ENCODE measurements at places on chromosomes 5 and 9.

DNA sequence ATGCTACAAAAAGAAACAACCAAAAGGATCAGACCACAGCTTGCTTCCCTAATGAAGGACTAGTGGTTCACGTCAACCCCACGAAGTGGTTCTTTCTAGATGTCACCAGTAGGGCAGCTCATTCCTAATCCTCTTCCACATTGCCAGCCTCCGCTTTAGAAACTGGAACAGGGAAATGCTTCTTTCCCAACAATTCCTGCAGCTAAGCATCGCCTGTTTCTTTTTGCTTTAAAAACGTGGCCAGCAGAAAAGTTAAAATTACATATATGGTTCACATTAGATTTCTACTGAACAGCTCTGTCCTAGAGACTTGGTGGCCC, 100.2 kb downstream of the MTX3 start:
- DNase-seq = no peak

- DNase-seq = peak; percentile 39
These were observed 62.0 kb downstream of the ANKH start for GRCh38 chr5:14809369-14810155.

GRCh38 chr9:105206821-105207699, 37.4 kb upstream of the SLC44A1 start:
- DNase-seq = no peak

- no peak for DNase-seq
These were observed 79.8 kb downstream of the RICTOR start for GRCh38 chr5:38994324-38994927.

DNA sequence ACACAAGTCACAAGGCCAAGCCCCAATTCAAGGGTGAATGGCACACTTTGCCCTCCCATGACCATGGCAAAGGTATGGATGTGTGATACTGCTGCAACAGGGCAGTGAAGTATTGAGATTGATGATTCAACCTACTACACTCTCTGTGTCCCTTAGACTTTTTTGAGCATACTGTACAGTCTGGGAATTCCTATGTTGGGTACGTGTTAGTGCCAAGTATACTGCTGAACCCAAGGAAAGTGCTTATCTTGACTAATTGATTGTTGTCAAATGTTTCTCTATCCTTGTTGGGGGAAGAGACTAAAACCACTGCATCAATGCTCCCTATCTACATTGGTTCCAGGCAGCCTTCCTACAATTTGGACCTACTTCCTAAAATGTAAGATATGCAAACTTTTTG, 93.7 kb downstream of the NDFIP1 start:
- DNase-seq = no peak

DNA sequence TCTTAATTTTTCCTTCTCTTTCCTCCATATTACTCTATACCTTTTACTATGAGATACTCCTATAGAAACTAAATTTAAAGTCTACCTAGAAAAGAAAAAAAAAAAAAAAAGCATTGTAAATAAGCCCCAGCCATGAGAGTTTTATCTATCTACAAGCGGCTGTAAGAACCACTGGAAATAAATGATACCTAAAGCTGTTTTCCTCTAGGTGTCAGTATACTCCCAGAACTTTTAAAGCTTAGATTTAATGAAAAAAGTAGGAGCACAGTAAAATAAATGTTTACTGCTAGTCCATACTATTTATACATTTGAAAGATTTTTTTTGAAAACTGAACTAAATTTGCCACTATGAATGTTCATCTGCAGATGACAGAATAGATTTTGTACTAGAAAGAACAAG, 26.2 kb downstream of the TYRP1 start:
- no peak for DNase-seq

DNA sequence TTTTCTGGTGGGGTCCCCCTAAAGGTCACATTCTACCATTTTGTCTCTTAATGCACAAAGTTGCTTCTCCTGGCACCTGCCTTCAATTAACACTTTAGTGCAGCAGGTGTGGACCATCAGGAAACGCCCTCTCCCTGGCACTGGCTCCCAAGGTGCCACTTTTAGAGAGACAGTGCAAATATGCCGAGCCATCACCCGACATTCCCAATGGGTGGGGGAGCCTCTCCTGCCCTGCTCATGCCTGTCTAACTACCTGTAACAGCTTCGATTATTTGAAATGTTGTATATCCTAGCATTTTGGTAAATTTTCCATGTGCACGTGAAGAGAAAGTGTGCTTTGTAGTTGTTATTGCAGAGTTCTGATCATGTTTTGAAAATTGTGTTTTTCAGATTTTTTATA, 13.2 kb upstream of the LRRC14B start:
- DNase-seq = no peak

- DNase-seq = no peak
These were observed 134.6 kb downstream of the TTLL11 start for GRCh38 chr9:121958530-121958929.

GRCh38 chr9:12730927-12731326, 37.7 kb downstream of the TYRP1 start:
- DNase-seq = no peak

DNA sequence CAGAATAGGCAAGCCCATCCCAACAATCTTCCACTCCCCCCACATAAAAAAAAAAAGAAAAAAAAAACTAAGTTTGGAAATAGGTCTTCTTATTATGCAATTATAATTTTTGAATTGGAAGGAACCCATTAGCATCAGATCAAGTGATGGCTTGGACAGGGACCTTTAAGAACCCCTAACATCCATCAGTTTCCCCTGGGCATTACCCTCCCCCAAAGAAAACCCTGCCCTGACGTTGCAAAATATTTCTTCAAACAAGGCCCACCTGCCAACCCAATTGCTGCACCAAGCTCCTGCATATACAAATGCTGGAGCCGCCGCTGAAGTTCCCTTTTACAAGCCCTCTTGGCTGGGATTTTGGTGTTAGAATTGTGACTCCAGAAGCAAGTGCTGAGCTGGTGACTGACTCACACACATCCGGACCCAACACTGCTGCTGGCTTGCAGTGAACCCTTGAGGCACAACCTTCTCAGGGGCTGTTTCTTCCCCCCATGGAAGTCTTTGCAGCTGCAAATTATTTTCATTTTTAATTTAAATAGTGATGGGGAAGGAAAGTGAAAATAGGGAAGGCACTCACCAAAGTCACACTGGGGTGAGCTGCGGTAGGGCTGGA, 56.1 kb upstream of the AFAP1L1 start:
- DNase-seq = no peak

DNA sequence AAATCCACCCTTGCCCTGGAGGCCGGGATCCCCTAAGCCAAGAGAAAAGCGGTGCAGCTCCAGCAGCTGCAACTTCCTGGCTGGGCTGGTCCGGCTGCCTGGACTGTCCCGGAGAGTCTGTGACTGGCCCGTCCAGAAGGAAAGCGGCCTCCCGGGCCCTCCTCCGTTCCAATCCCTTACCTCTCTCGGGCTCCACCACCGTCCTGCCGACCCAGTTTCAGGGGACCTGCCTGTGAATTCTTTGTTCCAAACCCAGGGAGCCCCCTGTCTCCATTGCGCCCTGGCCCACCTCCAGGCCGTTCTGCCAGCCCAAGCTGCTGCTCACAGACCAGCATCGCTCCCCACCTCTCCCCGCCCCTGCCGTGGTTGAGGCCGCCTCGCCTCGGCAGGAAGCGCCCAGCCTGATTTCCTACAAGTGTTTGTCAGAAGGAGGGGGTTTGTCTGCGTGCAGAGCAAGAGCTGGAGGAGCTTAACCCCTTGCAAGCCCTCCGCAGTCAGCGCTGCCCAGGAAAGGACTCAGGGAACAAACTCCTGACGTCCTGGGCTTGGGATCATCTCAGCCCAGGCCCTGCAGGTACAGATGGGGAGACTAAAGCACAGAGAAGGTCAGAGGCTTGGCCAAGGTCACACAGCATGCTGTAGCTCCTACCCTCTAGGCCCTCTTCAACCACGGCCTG, at the start of gene AKNA:
Gene AKNA, minus strand, starts transcription at position 303 of the 677 bp plus-strand sequence. CDS start 6,649 bp downstream, outside the sequence.
- DNase-seq = peak; percentile 58

DNA sequence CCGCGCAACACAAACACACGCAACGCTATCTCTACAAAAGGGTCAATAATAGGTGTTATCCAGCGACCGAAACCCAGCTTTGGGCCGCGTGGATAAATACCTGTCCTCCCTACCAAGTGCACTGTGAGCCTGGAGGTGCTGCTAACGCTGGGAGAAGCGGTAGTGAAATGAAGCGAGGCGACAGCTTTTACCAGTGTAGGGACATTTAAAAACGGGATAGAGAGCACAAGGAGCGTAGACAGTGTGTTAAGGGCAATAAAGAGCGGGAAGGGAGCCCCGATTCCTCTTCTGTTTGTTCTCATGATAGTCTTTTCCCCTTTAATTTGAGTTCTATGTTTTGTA, 421 bp upstream of the DEPDC1B start:
- no peak for DNase-seq

- no peak for DNase-seq
These were observed 41.8 kb downstream of the CAMSAP1 start for GRCh38 chr9:135865531-135865930.

DNA sequence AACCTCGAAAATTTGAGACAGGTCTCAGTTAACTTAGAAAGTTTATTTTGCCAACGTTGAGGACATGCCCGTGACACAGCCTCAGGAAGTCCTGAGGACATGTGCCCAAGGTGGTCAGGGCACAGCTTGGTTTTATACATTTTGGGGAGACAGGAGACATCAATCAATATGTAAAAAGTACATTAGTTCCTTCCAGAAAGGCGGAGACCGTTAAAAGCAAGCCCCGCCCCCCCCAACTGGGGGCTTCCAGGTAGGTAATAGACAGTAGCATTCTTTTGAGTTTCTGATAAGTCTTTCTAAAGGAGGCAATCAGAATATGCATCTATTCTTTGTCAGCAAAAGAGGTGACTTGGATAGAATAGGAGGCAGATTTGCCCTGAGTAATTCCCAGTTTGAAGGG, 599 bp upstream of the MOCS2 start:
- no peak for DNase-seq

DNA sequence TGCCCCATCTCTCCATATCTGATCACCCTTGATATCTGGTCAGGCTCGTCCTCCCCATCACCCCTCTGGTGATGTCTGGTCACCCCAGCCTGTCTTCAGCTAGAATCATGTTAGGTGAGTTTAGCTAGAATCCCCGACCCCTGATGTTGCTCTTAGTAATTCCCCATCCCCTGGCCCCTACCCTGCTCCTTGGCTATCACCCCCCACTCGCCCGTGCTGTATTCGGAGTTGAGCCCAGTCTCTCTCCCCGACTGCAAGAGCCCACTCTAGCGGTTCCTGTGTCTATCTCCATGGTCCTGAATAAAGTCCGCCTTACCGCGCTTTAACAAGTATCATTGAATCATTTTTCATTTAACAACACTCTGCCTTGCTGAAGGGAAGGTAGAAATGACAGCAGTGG, 33.7 kb downstream of the ADAMTS2 start:
- DNase-seq = no peak

DNA sequence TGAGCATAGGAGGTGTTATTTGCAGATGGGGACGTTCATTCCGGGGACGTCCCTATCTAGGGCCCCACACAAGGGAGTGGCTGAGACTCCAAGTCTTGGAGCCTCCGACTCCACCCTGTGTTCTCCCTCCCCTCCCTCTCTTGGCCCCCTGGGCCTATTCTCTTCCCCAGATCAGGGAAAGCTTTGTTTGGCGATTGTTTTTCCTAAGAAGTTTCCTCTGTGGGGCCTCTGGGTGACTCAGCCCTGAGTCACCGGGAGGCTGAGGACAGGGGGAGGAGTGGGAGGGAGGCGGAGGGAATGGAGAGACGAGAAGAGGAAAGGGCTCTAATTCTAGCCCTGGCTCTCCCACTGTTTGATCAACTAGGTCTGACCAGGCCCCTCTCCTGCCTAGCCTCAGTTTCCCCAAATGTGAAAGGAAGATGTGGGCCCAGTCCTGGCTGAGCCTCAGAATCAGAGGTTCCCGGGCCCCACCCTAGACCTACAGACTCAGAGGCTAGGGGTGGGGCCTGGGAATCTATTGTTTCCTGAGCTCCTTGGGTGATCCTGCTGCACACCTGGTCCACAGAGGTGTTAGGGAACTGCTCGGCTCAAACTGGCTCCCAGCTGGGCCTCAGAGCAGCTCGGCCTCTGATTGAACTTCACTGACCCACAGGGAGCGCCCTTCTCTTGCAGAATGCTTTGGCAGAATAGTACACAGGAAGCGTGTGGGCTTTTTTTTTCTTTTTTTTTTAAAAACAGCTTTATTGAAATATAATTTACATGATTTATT, 19.2 kb downstream of the GSN start:
- no peak for DNase-seq

DNA sequence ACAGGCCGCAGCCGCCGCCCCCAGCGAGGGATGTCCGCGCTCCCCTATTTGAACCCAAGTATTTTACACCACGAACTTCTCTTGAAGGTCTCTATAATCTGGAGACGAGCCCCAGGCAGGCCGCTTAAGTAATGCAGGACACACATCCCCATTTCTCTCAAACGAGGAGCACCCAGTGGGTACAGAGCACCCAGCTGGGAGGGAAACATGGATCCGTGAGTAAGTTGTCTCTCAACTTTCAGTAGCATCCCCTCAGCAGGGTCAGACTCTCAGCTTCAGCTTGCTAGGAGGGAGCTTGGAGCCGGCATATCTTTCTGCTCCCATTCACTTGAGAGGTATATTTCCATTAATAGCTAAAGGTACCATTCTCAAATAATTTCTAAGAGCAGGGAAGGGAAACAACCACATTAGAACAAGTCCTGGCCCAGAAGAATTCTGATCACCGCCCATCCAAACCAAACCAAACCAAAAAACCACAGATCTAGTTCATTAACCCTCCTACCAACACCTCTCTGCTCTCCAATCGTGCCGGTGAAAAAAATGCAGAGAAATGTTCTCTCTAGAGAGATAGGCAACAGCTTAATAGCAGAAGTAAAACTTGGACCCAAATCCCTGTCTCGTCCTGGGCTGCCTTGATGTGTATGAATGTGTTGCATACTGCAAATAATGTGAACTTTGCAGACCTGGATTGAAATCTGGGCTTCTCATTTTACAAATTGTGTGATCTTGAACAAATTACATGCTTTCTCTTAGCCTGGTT, 910 bp downstream of the TDRD7 start:
- no peak for DNase-seq

DNA sequence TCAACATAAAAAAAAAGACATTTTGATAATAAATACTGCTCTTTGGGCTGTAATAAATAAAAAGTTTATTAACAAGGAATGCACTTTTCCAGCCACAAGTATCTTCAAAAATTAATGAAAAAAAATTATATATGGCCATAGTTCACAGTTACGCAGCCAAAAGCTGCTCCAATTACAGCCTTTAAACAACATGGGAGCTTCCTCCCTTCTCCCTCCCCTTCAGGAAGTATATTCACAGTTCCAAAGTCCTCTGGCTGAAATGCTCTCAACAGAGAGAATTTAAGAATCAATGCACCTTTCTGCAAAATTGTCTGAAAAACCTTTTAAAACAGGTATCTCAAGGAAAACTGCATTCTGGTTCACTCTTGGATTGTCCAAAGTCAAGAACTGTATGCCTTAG, 5.9 kb downstream of the PLK2 start:
- no peak for DNase-seq
